ENCODE measurements at places on chromosomes 1 and 21.

GRCh38 chr21:42594616-42595282 lies 58.7 kb upstream of the PDE9A start:
- peaks cover 9% of the 10 kb centered on the region for H3K4me1 ChIP-seq
- no peak overlapping the region for H3K27ac ChIP-seq
- no peak for DNase-seq
- H3K36me3 ChIP-seq = no peaks in the 10 kb centered on the region
- peaks cover 4% of the 10 kb centered on the region for H3K27me3 ChIP-seq

GRCh38 chr21:27569831-27570230 lies 602.9 kb upstream of the ADAMTS5 start:
- no peaks in the 10 kb centered on the region for H3K4me1 ChIP-seq
- no peak overlapping the region for H3K27ac ChIP-seq
- no peaks in the 10 kb centered on the region for H3K27me3 ChIP-seq
- no peaks in the 10 kb centered on the region for H3K36me3 ChIP-seq
- DNase-seq = no peak

DNA sequence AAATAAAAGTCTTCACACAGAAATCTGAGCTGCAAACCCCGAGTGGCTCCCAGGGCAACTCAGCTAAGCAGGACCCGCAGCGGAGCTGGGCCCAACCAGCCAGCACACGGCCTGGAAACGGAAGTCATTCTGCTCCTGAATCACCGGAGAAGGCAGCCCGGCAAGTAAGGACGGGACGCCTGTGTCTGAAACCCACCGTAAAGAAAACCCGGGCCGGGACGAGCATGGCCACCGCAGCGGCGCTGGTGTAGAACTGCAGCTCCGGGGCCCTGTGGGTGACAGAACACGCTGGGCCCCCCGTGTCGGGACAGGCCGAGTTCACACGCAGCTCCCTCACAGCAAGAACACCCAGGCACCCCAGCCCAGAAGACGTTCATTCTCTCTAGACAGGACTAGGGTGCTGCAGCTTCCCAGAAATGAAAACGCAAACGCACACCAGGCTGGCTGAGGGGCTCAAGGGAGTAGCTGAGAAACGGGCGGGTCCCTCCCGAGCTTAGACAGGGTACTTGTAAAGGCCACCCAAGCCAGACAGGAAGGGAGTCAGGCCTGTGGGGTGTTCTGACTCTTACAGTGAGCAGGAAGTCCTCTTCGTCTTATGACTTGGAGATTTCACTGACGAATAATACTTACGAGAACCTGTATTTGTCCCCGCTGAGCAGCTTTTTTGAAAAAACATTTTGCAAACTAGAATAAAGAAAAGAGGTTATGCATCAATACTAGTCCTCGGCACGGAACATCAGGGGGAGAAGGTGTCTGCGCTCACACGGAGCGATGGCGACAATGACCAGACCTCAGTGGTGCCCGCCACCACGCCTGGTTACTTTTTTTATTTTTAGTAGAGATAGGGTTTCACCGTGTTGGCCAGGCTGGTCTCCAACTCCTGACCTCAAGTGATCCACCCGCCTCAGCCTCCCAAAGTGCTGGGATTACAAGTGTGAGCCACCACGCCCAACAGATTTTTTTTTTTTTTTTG lies 10.9 kb upstream of the CDK11B start:
- H3K36me3 ChIP-seq = peaks cover 11% of the 10 kb centered on the region
- DNase-seq = no peak
- no peaks in the 10 kb centered on the region for H3K4me1 ChIP-seq
- no peak overlapping the region for H3K4me3 ChIP-seq
- H3K27ac ChIP-seq = no peak overlapping the region
- H3K27me3 ChIP-seq = no peaks in the 10 kb centered on the region

DNA sequence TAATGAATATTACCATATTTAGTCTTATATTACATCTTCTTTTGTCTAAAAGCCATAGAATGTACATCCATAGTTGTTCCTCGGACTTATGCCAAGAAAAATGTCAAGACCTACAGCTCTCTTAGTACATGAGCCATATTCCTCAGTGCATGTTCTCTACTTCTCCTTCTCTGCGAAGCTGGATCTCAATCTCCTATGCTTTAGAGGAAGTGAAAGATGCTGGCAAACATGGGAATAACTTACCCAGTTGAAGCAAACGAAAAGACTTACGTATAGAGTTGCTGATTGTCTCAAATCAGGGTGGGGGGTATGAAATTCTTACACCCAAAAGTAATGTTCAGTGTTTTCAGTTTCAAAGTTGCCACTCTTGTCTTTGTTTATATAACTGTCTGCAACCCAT lies 32.7 kb downstream of the OR13G1 start:
- no peaks in the 10 kb centered on the region for H3K36me3 ChIP-seq
- no peak for DNase-seq
- H3K4me3 ChIP-seq = no peak overlapping the region
- H3K27me3 ChIP-seq = no peaks in the 10 kb centered on the region
- no peaks in the 10 kb centered on the region for H3K4me1 ChIP-seq

GRCh38 chr1:96579636-96580035 lies 141.9 kb upstream of the PTBP2 start:
- H3K4me3 ChIP-seq = no peak overlapping the region
- no peak for DNase-seq
- no peaks in the 10 kb centered on the region for H3K4me1 ChIP-seq
- no peaks in the 10 kb centered on the region for H3K36me3 ChIP-seq
- no peak overlapping the region for H3K27ac ChIP-seq

DNA sequence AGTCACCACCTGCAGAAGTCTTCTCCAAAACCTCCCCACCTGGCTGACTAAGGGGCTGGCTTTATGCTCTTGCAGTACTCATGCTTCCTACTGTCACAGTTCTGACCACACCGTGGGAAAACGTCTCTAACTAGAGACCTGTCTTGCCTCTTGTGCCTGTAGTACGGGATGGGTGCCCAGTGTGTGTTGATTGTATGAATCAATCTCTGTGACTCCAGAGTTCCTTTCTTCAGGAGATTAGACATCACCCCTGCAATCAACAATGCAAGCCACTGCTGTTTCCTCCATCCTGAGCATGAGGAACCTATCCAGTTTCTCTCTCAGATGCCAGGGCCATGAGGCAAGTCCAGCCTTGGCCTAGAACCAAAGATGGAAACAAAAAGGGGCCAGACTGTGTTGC lies 64.1 kb downstream of the LRRN2 start:
- H3K4me1 ChIP-seq = no peaks in the 10 kb centered on the region
- H3K27ac ChIP-seq = no peak overlapping the region
- no peak for DNase-seq
- H3K36me3 ChIP-seq = no peaks in the 10 kb centered on the region

DNA sequence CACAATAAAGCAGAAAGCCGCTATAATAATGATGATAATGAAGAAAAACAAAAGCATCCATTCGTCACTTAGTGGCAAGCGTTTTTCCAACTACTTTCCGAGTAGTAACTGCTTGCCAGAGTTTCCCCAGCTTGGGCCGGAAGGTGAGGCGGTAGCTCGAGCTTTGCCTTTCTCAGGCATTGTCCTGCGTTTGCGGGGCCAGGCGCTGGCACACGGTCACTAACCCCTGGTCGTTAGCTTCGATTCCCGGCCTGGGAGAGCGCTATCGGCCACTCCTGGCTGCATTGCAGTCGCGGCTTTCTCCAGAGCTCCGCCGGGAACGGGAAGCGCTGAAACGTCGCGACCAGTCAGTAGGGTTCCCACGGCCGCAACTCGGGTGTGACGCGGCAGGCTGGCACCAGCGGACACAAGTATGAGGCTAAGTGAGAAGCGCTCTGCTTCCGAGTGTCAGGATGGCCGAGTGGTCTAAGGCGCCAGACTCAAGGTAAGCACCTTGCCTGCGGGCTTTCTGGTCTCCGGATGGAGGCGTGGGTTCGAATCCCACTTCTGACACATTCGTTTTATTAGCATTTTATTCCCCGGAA lies 14.6 kb upstream of the ZNF692 start:
- peak overlapping the region; percentile 88 for H3K4me3 ChIP-seq
- no peaks in the 10 kb centered on the region for H3K36me3 ChIP-seq
- H3K27ac ChIP-seq = peak overlapping the region; percentile 87
- H3K4me1 ChIP-seq = no peaks in the 10 kb centered on the region
- no peaks in the 10 kb centered on the region for H3K27me3 ChIP-seq
- peak; percentile 81 for DNase-seq

DNA sequence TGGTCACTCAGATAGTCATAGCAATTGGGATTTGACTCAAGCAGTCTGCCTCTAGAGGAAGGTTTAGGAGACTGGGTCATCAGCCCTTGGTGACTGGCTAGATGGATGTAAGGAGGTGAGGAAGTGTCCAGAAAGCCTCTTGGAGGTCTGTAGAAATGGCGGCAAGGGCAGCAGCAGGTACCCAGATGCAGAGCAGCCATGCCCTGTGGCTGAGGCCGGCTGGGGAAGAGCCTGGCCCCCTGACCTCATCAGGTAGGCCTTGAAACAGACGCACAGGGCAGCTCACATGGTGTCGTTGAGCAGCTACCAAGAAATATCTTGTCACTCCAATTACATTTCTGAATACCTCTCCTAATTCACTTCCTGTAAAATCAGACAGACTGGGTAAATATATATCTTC lies 98.2 kb downstream of the DMRTB1 start:
- DNase-seq = no peak
- no peaks in the 10 kb centered on the region for H3K4me1 ChIP-seq
- no peaks in the 10 kb centered on the region for H3K36me3 ChIP-seq
- H3K27ac ChIP-seq = no peak overlapping the region

- H3K4me3 ChIP-seq = no peak overlapping the region
- DNase-seq = no peak
- no peak overlapping the region for H3K27ac ChIP-seq
These were observed 353.8 kb upstream of the PTBP2 start for GRCh38 chr1:96367791-96368190.

DNA sequence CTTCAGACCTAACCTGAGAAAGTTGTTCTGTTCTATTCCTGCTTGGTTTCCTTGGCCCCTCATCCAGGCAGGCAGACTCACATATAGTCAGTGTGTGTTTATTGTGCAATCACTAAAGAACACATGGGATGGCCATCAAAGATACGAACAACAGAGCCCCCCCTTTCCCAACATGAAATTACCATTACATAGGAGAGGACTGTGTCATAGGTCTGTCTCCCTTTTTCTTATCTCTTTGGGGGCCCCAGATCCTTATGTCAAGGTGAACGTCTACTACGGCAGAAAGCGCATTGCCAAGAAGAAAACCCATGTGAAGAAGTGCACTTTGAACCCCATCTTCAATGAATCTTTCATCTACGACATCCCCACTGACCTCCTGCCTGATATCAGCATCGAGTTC lies 21.6 kb downstream of the SYT11 start:
- DNase-seq = no peak
- H3K4me1 ChIP-seq = no peaks in the 10 kb centered on the region
- no peaks in the 10 kb centered on the region for H3K36me3 ChIP-seq
- no peak overlapping the region for H3K4me3 ChIP-seq

- no peak overlapping the region for H3K4me3 ChIP-seq
- DNase-seq = no peak
These were observed 148.6 kb downstream of the HUNK start for GRCh38 chr21:32021319-32021994.

DNA sequence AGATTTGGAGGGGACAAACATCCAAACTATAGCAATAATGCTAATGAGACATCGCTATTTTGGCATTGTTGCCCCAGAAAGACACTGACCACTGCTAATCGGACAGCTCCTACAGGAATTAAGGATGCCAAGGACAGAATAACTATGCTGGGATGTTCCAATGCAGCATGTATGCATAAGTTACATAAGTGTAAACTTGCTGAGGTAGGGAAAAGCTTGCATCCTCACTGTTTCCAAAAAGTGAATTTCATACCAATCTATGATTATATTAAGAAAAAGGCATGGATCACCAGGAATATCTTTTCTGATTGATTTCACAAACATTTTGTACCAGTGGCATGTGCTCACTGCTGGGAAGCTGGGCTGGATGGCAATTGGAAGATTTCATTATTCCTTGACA lies 45.8 kb upstream of the RALGPS2 start:
- no peaks in the 10 kb centered on the region for H3K36me3 ChIP-seq
- no peak overlapping the region for H3K4me3 ChIP-seq
- DNase-seq = no peak
- no peak overlapping the region for H3K27ac ChIP-seq

GRCh38 chr1:204336421-204337035 lies 23.2 kb downstream of the PLEKHA6 start:
- H3K36me3 ChIP-seq = no peaks in the 10 kb centered on the region
- H3K27ac ChIP-seq = no peak overlapping the region
- no peak overlapping the region for H3K4me3 ChIP-seq
- peaks cover 4% of the 10 kb centered on the region for H3K27me3 ChIP-seq
- no peak for DNase-seq
- H3K4me1 ChIP-seq = no peaks in the 10 kb centered on the region

DNA sequence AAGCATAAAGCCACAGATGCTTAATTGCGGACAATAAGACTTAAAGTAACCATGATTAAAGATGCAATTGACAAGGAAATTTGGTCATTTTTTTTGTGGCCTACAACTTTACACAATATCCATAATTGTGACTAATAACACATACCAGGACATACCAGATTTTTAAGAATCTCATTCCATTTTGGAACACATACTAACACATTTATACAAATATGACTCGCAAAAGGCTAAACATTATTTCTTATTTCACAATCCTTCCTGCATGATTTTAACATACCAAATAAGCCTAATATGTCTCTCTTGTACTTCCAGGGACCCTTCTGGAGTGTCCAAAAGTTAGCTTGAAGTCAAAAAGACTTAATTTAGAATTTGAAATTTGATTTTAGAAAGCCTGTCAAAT lies 48.8 kb downstream of the DR1 start:
- no peak overlapping the region for H3K27ac ChIP-seq
- H3K4me3 ChIP-seq = no peak overlapping the region
- H3K36me3 ChIP-seq = no peaks in the 10 kb centered on the region
- H3K27me3 ChIP-seq = no peaks in the 10 kb centered on the region
- no peak for DNase-seq
- no peaks in the 10 kb centered on the region for H3K4me1 ChIP-seq

DNA sequence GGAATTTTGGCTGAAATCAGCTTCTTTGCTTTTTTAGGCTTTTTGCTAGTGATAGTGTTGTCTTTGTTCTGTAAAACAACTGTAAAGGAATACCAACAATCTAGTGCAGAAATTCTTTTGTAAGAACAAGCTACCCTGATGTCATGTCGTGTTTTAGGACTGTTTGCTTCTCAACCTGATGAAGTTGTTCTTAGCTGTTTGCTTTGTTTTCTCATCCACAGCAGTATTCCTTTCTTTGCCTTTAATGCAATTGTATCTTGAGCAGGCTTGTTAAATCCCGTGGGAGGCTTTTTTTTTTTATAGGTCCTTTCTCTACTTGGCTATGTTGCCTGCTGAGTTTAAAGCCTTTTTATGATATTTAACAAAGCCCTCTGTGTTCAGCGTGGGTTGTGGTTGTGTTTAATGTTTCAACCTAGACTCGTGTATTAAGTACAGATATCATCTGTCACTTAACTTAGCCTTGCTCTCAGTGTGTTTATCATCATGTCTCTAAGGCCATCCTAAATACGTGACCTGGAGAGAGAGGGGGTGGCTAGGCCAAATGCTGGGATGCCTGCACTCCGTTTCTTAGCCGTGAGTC lies 31.6 kb downstream of the ADARB1 start:
- no peak overlapping the region for H3K4me3 ChIP-seq
- H3K27me3 ChIP-seq = no peaks in the 10 kb centered on the region
- no peaks in the 10 kb centered on the region for H3K36me3 ChIP-seq

All from CD8-positive, alpha-beta memory T cell (primary cell).